ENCODE measurements at places on chromosomes 5 and 9.

DNA sequence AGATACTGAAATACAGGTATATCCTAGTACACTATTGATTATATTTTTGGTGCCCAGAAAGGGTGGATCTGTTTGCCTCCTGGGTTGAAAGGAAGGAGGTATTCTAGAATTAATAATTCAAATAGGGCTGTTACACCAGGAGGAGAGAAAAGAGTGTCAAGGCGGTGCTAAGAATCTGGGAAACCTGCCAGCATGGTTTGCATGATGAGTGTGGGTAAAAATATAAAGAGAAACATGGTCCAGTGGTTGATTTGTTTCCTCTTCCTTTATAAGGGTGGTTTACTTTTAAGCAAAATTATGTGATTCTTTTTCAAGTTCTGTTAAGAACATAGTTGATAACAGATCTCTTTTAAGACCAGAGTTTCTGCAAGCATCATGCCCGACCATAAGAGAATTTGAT lies 69.4 kb upstream of the NFIB start:
- peak; percentile 20 for DNase-seq

- DNase-seq = no peak
These were observed 977 bp downstream of the MGAT4B start for GRCh38 chr5:179805529-179806249.

GRCh38 chr5:50807661-50808060 lies 141.2 kb downstream of the PARP8 start:
- no peak for DNase-seq

DNA sequence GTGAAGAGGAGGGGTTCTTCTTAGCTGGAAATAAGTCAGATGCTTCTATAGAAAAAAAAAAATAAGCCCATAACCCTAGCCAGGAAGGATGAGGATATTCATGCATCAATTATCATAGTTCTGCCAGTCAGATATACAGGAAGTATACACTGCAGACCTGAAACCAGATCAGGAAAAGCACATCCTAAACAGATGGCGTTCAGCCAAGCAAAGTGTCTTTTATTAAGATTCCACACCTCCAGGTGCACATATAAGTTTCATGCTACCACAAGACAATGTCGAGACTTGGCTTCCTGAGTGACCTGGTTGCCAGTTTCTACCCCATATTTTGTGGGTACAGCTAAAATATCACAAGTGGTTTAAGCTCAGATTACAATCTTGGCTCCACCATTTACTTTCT lies 108.3 kb downstream of the CETN3 start:
- DNase-seq = no peak

DNA sequence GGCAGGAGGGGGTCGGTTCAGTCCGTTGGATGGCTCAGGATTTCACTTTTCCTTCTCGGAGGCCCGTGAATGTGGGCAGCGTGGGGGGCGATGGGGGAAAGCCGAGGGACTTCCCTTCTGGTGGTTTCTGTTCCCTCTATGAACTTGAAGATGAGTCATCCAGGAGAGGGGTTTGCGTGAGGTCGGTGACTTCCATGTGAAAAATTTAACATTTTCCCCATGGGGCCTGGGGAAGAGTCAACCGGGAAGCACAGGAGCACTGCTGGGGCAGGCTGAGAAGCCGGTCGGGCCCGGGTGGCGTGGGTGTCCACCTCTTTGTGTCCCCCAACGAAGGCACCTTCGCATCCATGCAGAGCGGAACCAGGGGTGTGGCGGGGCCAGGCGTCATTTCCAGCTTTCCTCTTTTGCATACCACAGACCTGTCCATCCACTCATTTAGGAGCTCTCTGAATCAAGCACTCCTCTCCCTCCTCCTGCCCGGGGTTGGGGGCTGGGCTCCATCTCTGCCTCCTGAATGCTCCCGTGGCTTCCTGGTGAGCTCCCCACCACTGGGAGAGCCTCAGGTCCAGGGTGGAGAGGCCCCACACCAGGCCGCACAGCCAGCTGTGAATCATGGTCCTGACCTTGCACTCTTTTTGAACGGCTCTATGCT lies 68.4 kb downstream of the ANKRD33B start:
- no peak for DNase-seq

DNA sequence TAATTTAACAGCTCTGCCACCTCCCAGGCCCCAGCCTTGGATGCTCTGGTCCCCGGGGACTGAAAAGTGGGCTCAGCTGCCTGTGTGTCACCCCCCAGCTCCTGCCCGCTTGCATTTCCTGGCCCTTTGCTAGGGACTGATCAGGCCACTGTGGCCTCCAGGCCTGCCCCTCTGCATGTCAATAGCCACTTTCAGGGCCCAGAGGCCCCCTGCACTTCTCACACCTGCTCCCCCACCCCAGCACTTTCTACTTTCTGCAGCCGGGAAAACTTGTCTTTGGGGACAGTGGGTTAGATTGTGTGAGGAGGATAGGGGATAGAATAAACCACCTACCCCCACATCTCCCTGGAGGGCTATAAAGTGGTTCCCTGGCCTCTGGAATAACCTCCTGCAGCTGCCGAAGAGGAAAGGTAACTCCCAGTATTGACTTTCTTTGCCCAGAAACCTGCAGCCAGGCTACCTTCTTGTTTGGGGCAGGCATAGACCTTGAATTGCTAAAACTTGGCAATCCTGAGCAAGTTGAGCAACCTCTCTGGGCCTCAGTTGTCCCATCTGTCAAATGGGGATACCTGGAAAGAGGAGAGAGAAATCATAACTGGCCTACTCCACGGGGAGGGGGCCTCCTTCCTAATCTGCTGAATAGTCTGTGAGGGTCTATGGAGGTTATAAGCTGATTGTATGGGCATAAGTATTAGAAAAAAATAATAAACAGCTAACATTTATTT lies 7.8 kb downstream of the AIF1L start:
- DNase-seq = no peak

DNA sequence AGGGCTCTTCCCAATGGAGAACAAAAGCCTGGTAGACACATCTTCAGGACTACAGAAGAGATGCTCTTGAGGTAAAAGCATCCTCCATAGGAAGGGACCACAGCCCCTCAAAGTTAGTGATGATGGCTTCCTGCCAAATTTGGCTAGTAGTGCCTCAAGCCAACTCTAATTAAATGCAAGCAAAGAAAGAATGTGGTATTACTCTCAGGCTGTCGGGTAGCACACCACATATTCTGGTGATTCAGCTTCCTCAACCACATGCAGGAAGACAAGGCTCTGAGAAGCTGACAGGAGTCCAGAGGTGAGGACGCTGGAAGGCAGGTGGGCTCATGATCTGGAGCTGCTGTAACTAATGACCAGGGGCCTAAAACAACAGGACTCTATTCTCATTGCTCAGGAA lies 37.2 kb upstream of the S1PR3 start:
- DNase-seq = no peak

GRCh38 chr9:129177443-129177790 lies 644 bp downstream of the IER5L start:
- no peak for DNase-seq

- DNase-seq = no peak
These were observed 84.4 kb downstream of the CNTLN start for GRCh38 chr9:17219261-17219660.

DNA sequence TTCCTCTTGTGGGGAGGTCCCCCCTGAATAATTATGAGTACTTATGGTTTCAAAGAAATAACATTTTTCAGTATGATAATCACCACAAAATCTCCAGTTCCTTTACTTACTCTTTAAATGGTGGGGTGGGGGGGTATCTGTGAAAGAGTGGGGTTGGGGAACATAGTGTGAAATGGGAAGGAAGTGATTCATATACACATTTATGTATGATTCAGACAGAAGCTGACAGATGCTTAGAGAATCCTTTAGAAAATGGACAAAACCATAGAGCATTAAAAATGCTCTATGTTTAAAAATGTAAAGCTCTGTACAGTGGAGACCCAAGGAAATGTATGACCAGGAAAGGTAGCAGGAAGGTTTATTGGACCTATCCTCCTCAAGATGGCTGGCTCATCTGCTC lies 267.5 kb upstream of the GRIA1 start:
- no peak for DNase-seq

- DNase-seq = peak; percentile 70
These were observed 11.7 kb downstream of the DNM1 start for GRCh38 chr9:128214571-128215490.

GRCh38 chr5:171483551-171484135 lies 64.2 kb downstream of the FGF18 start:
- no peak for DNase-seq

GRCh38 chr5:61215996-61216395 lies 53.7 kb upstream of the SMIM15 start:
- DNase-seq = no peak

DNA sequence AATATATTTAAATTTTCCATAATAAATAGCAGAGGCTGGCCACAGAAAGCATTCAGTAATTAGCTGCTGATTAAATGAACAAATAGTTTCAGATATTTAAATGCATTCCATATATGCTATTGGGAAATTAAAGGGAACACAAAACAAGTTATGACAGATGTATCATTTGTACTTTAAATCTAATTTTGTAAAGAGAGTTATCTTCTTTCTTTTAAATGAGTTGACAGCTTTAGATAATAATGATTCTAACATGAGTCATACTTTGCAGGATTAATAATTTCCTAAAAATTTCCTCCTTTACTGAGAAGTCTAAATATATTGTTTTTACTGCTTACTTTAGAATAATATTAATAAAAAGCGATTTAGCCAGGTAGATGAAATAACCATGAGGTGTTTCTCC lies 320.1 kb downstream of the ADAMTS6 start:
- DNase-seq = no peak

DNA sequence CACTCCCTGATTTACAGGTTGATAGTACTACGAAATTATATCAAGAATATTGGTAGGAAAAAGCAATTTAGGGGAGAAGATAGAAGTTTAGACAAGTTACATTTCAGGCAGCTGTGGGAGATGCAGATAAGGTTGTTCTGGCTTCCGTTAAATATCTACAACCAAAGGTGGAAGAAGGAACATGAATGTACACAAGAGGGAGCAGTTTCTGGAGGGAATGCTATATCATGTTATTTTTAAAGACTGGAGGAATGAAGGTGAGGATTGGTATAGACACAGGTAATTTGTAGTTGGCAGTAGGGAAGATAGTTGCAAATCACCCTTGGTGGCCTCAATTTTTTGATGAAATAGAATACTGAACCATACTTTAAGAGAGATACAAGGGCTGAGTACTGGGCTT lies 187.3 kb upstream of the NMUR2 start:
- DNase-seq = no peak

DNA sequence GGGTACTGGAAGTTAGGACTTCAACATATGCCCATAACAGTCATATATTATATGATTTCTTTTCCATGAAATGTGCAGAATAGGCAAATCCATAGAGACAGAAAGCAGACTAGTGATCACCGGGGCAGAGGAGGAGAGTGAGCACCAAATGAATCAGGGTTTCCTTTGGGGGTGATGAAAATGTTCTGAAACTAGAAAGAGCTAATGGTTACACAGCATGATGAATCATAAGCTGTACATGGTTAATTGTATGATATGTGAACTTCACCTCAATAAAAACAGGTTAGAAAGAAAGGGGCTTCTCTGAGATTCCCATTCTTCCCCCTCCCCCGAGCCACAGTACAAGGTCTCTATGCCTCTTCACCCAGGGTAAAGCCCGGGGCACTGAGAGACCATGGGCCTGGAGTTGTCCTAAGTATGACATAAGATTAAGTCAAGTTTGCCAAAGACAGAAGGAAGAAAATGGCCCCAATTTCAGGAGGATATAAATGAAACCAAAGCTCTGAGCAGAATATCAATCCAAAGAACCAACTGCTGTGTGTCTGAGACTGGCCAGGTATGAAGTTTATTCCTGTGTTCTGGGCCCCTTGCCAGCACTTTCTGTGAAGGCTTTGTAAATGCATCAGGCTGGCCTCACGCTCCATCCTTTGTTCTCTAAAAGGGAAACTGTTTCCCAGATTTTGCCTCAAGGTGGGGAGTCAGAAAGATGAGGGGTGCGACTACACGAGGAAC lies 243.8 kb downstream of the CDK5RAP2 start:
- no peak for DNase-seq

DNA sequence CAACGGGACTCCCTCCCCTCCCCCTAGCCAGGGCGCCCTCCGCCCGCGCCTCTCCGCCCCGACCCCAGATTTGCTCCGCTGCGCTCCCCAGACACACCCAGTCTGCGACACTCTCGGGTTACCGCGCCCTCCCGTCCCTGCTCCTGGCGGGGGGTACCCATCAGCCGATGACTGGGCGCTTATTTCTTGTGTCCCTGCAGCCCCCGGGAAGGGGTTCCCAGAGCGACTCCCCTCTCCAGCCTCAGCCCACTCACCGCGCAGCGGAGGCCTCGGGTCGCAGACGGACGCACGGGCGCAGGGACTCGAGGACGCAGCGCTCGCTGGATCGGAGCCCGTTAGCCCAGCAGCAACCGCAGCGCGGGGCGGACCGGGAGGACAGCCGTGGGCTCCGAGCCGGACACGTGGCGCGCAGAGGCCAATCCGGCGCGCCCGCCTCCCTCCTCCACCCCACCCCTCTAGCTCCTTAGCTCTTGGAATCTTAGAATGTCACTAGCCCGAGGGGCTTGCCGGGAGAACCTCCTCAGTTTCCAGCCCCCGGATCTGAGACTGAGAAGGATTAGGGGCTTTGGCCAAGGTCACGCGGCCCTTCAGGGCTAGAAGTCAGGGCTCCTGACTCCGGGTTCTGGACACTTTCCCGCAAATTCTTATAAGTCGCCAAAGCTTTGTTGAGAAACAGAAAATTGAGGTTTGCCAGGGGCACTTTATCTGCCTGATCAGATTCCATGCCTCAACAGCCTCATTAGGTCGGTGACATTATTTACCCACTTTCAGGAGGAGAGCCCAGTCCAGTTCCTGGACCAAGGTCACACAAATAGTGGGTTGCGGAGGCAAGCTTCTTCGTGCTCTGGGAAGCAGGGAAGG lies at the start of gene ANXA6:
TSS of gene ANXA6 (minus strand) at position 354 of the 861 bp plus-strand sequence. CDS start 9,878 bp downstream, outside the sequence.
- DNase-seq = peak; percentile 50

GRCh38 chr9:131539223-131539923 lies 6.0 kb upstream of the PRRT1B start:
- no peak for DNase-seq

DNA sequence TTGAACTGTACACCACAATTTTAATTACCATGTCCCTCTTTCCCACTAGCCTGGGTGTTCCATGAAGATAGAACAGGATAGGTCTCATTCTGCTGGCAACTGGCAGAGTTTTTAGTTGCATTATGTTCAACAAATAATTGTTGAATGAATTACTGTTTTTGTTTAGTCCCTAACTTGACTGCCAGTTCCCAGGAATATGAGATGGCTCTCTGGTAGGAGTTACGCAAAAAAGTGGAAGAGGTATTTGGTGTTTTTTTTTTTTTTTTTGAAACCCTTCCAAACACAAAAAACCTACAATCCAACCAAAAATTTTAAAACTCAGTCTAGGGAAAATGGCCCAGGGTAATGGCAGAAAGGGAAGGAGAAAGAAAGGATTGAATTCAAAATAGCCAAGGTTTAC lies 153.6 kb downstream of the GNAQ start:
- no peak for DNase-seq

All from DMS 273 treated with DMSO at 0.1 percent for 48 hours (cell line).